ENCODE measurements at places on chromosomes 3 and 15. TPM values are rescaled to one million over a fixed set of nuclear protein-coding genes. Genes with fewer than 3 reads are reported as not detected.
A peak's percentile ranks its signal among the peaks of the same experiment; 100 is the strongest.

DNA sequence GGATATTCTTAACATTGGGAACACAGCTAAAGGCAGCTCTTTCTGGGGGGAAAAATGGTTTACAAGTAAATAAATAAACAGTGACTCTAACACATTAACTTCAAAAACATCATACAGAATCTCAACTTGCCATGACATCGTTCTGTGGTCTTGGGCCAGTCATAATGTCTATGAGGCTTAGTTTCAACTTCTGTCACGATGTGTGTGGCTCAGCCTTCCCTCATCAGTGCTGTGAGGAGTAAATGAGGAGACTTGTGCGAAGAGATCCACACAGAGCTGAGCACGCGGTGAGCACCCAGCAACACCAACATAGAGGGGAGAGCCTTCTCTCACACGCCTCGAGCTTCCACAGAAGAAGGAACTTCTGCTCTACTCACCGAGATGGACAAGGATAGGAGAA, 49.0 kb downstream of the DZIP1L start:
- DNase-seq, result no peak
- H3K27ac ChIP-seq, result no peak overlapping the region
- H3K27me3 ChIP-seq, result no peaks in the 10 kb centered on the region
- peaks cover 65% of the 10 kb centered on the region for H3K36me3 ChIP-seq
- no peak overlapping the region for H3K4me3 ChIP-seq

DNA sequence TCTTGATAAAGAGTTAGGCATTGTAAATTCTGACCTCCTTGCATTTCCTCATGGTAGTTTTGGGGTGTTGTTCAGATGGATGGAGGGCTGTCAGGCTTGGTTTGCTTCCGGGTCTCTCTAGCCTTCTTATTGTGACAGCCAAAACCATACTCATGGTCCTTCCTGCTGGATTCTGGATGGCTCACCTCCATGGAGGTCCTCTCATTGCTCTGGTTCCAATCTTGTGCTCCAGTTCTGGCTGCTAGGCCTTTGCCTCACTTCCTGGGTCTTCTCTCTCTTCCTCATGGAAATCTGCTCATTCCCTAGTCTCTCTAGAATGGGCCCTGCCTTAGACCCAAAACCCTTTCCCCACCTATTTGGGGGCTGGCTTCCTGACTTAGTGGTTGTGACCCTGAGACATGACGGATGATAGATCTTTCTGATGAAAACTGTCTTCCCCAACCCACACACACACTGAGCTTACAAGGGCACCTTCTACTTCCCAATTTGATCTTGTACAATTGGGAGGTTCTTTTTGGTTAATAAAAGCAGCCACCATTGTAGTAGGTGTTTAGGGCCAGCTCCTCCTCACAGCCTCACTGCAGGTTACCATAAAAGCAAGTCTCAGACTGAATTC, 66.2 kb upstream of the XCR1 start:
- no peaks in the 10 kb centered on the region for H3K36me3 ChIP-seq
- no peak for DNase-seq
- no peaks in the 10 kb centered on the region for H3K4me1 ChIP-seq
- H3K4me3 ChIP-seq, result no peak overlapping the region
- H3K27ac ChIP-seq, result no peak overlapping the region

DNA sequence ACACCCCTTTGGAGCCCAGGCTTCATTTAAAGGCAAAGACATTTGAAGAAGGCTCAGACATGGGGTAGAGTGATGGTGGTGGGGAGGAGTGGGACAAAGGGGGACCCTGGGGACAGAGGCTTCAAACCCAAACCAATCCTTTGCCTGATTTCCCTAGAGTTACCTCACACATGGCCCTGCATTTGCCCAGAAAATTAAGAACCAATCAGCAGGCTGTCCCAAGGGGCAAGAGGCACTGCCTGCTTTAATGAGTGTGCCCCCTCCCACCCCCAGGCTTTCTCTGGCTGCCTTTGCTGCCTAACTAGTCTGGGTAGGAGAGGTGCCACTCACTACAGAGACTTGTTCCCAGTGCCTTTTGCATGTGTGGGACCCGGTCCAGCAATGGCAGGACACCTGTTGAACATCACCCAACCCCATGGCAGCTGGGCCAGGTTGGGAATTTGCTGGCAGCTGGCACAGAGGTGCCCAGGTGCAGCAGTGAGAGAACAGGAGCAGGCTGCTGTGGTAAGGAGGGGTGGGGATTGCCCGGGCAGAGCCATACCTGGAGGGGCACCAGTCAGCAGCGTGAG, 38.4 kb downstream of the CCDC33 start:
- no peaks in the 10 kb centered on the region for H3K27me3 ChIP-seq

DNA sequence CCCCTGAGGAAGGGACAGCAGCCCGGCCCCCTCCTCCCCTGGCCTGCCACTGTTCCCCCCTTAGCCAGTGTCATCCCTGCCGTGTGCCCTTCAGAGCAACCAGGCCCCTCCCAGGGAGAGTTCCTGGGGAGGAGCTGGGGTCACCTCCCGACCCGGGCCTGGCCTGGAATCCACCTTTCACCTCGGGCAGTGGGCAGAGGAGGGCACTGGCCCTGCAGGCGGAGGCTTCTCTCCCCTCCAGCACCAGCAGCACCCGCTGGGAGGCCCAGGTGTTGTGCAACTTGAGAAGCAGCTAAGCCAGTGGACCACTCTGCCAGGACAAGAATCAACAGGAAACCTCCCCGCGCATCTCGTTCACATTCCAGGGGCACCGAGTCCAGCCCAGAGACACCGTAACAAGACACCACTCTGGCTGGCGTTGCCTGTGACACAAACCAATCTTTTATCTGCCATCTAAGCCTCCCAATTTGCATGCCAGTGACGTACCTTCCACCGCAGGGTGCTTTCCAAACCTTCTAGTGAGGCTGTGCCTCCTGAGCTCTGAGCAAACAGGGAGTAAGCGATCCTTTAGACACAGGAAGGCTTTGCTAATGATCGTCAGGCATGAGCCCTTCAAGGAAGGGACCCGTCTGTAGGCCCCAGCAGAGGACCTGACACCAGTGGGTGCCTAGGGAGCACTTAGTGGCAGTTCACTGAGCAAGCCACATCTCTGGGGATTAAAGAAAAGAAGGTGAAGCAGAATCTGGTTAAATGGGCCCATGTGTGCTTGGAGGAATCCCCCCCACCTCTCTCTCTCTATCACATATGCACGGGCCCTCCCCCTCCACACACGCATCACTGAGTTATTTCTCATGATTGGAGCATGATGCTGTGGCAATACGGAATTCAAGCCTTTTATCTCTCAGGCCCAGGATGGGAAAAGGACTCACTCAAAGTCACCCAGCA, 98.9 kb upstream of the TLE3 start:
- H3K36me3 ChIP-seq, result no peaks in the 10 kb centered on the region
- H3K4me3 ChIP-seq, result no peak overlapping the region
- H3K4me1 ChIP-seq, result peaks cover 16% of the 10 kb centered on the region
- H3K27ac ChIP-seq, result peak overlapping the region; percentile 39

GRCh38 chr3:108598375-108598774, 8.9 kb downstream of the DZIP3 start:
- no peak for DNase-seq
- H3K27me3 ChIP-seq, result no peaks in the 10 kb centered on the region
- H3K4me3 ChIP-seq, result no peak overlapping the region

GRCh38 chr15:71201477-71201876, 86.2 kb downstream of the THSD4 start:
- no peak for DNase-seq
- H3K27me3 ChIP-seq, result no peaks in the 10 kb centered on the region
- H3K36me3 ChIP-seq, result no peaks in the 10 kb centered on the region
- H3K27ac ChIP-seq, result peak overlapping the region; percentile 37

GRCh38 chr3:110069761-110070160, 732.4 kb upstream of the DPPA4 start:
- H3K36me3 ChIP-seq, result no peaks in the 10 kb centered on the region
- no peak for DNase-seq
- no peaks in the 10 kb centered on the region for H3K27me3 ChIP-seq
- H3K27ac ChIP-seq, result no peak overlapping the region

GRCh38 chr3:182509844-182510460, 283.4 kb upstream of the ATP11B start:
- H3K4me1 ChIP-seq, result no peaks in the 10 kb centered on the region
- H3K36me3 ChIP-seq, result no peaks in the 10 kb centered on the region
- H3K4me3 ChIP-seq, result no peak overlapping the region
- no peak for DNase-seq
- H3K27me3 ChIP-seq, result no peaks in the 10 kb centered on the region
- no peak overlapping the region for H3K27ac ChIP-seq

DNA sequence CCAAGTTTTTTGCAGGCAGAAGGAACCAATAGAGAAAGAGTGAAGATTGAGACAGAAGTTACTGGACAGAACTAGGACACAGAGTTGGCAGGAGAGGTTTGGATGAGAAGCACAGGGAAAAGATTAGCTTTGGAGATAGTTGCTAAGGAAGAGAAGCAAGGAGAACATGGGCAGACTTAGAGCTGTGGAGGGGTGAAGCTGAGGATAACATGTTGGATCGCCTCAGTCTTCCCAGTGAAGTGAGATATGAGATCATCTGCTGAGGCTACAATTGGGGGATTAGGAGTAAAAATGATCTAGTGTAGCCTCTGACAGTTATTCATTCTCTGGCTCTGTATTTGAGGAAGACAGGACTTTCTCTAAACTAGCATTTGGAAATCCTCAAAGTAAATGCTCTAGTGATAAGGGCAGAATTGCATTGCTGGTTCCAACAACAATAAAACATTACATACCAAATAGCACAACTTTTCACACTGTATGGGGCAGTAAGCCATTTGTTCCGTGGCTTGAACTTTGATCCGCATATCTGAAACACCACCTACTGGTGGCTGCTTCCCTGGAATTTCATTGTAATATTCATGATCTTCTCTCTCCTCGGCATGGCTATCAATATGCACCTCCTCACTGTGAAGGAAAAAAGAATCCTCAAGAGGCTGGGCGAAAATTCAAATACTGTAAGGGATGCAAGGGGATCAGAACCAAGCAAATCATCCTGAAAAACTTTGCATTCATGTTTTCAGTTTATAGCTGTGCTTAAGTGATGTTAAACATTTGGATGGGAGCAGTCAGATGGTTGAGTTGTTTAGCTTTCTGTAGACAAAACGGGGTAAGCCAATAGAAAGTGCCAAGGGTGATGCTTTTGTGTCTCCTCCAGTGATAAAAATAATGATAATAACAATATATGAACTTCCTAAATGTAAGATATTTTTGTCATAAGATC, 22.2 kb upstream of the EID1 start:
- H3K4me3 ChIP-seq, result no peak overlapping the region
- H3K27ac ChIP-seq, result no peak overlapping the region
- H3K36me3 ChIP-seq, result no peaks in the 10 kb centered on the region
- H3K4me1 ChIP-seq, result peaks cover 12% of the 10 kb centered on the region
- no peak for DNase-seq

- H3K27me3 ChIP-seq, result no peaks in the 10 kb centered on the region
- peak; percentile 91 for DNase-seq
- H3K4me1 ChIP-seq, result no peaks in the 10 kb centered on the region
- peaks cover 41% of the 10 kb centered on the region for H3K36me3 ChIP-seq
- H3K27ac ChIP-seq, result peak overlapping the region; percentile 74
- no peak overlapping the region for H3K4me3 ChIP-seq
These were observed 9.6 kb downstream of the EMC3 start for GRCh38 chr3:9976721-9977709.

DNA sequence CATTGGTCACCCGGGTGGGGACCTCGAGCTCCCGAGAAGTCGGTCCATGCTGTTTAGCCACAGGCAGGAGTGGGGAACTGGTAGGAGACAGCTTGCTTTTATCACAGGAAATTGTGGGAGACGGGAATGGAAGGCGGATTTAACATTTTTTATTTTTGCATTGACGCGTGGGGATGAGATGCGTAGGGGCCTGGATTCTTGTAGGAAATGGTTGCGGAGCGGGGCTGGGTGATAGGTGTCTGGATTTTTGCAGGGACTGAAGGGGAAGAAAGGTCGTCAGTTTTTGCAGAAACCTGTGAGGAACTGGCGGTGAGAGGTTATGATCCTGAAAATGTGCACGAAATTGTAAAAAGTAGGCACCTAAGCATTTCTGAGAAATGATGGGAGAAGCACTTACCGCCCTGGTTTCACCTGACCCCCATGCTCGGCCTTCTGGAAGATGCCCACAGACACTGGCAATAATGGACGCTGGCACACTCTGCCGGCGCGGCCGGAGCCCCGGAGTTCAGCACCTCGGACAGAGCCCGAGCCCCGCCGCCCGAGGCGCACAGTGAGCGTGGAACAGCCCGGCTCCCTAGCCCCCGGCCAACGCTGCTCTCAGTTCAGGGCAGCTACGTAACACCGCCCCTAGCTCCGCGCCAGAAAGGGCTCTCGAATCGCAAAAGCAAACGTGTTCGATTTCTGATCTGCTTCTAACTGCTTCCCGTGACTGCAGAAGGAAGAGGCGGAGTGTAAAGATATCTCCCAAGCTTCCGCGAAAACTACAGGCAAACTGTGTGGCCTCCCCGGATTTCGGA, 928 bp downstream of the ANKRD34C start:
- no peak overlapping the region for H3K27ac ChIP-seq
- no peak overlapping the region for H3K4me3 ChIP-seq
- peaks cover 11% of the 10 kb centered on the region for H3K27me3 ChIP-seq
- DNase-seq, result no peak

DNA sequence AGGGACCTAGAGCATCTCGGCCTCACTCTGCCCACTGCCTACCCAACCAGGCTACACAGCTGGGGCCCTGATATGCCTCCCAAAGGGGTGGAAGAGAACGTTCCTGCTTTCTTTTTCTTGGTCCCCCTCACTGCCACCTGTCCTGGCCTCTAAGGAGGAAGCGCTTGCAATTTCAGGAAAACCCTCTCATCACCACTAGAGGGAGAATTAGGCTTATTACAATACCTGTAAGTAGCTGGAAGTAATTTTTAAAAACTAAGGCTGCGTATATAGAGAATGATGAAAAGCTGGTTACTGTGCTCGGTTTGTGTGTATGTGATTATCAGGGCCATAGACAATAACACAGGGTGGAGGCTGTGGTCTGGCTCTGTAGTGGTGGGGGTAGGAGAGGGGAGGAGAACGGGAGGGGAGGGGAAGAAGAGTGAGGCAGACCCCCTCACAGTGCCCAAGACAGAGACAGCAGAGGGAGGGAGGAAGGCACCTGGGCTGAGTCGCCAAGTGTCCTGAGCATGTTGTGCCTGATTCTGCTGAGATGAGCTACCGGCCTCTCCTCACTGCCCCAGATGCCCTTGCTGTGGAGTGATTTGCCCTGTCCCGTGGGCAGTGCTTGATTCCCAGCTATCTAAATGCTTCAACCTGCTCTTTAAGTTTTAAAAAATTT, 3.3 kb downstream of the GABRG3 start:
- no peaks in the 10 kb centered on the region for H3K27me3 ChIP-seq
- DNase-seq, result no peak
- no peak overlapping the region for H3K27ac ChIP-seq
- no peak overlapping the region for H3K4me3 ChIP-seq
- no peaks in the 10 kb centered on the region for H3K36me3 ChIP-seq

DNA sequence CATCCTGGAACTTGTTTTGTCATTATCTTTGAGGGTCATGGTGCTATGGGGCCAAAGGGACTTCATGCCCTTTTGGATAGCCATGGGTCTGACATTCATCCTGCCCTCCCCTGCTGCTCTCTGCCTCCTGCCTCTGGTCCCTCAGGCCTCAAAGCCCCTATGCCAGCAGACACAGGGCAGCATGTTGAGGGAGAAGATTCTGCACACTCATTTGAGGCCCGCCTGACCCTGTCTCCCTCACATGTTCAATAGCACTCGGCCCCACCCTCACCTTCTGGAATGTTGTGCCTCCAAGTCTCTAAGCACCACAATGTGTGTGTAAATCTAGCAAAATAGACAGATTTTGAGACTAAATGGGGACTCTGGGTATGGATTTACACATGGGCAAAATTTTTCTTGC, 178.7 kb upstream of the ANKRD28 start:
- no peaks in the 10 kb centered on the region for H3K36me3 ChIP-seq
- no peaks in the 10 kb centered on the region for H3K27me3 ChIP-seq
- H3K4me3 ChIP-seq, result no peak overlapping the region

Gene ROPN1B
- total RNA-seq, result 4.7 TPM

Gene ISLR2
- total RNA-seq, result 2.6 TPM

Gene ECE2
- total RNA-seq, result 1.6 TPM

Gene RHOV
- not detected for total RNA-seq

Gene CISH
- total RNA-seq, result 9.9 TPM

Gene TEX9
- total RNA-seq, result 1.5 TPM

Gene CGNL1
- 16.4 TPM for total RNA-seq

Gene CADM2
- total RNA-seq, result 6.5 TPM

All from right atrium auricular region (tissue), 2 donors.